ENCODE measurements at places on chromosomes 3 and 15.
A peak's percentile ranks its signal among the peaks of the same experiment; 100 is the strongest.

GRCh38 chr15:85005746-85006145 is 24.1 kb downstream of the PDE8A start:
- no peaks in the 10 kb centered on the region for H3K36me3 ChIP-seq
- no peak overlapping the region for H3K27ac ChIP-seq
- H3K4me3 ChIP-seq: no peak overlapping the region
- H3K4me1 ChIP-seq: peaks cover 34% of the 10 kb centered on the region
- no peaks in the 10 kb centered on the region for H3K27me3 ChIP-seq

- no peaks in the 10 kb centered on the region for H3K36me3 ChIP-seq
- H3K27ac ChIP-seq: no peak overlapping the region
- H3K4me3 ChIP-seq: no peak overlapping the region
- H3K27me3 ChIP-seq: no peaks in the 10 kb centered on the region
- H3K4me1 ChIP-seq: no peaks in the 10 kb centered on the region
- DNase-seq: no peak
These were observed 53.4 kb downstream of the TAFA4 start for GRCh38 chr3:68878962-68879361.

GRCh38 chr3:42689421-42690014 is 4.2 kb downstream of the KLHL40 start:
- no peaks in the 10 kb centered on the region for H3K36me3 ChIP-seq
- no peaks in the 10 kb centered on the region for H3K4me1 ChIP-seq
- no peaks in the 10 kb centered on the region for H3K27me3 ChIP-seq
- DNase-seq: no peak

- no peaks in the 10 kb centered on the region for H3K27me3 ChIP-seq
- no peak overlapping the region for H3K27ac ChIP-seq
- H3K4me3 ChIP-seq: no peak overlapping the region
- no peaks in the 10 kb centered on the region for H3K4me1 ChIP-seq
These were observed 643.7 kb upstream of the ALCAM start for GRCh38 chr3:104723000-104723399.

DNA sequence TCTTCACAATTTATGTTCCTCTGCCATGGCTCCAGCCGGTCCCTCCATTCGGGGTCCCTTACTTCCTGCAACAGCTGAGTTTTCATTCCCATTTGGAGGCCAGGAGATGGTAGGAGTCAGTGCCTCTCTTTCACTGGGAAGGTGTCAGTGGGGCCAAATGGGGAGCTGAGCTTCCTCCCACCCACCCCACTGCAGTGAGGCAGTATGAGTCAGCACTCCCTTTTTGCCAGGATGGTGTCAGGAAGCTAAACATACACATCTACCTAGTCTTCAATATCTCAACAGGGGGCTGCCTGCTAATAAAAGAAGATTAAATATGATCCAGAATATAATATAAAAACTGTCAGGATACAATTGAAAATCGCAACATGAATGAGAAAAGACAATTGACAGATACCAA is 12.7 kb upstream of the ACTC1 start:
- no peaks in the 10 kb centered on the region for H3K4me1 ChIP-seq
- H3K27me3 ChIP-seq: no peaks in the 10 kb centered on the region
- no peak overlapping the region for H3K27ac ChIP-seq
- H3K4me3 ChIP-seq: no peak overlapping the region

DNA sequence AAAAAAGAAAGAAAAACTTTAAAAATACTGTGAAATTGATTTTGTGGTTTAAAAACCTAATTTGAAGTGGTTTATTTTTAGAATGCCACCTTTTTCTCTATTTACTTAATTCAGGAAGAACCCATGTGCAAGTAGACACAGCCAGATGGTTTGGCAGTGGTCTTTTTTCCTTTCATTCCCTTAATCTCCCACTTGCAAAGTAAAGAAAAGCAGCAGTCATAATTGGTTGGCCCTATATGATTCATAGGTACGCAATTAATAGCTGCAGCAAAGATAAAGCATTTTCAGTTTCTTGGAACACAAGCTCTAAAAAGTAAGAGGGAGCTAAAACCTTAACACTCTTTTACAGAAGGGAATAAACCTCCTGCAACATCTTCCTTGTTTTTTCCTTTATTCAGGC is 115.3 kb downstream of the MECOM start:
- no peaks in the 10 kb centered on the region for H3K36me3 ChIP-seq
- H3K27me3 ChIP-seq: no peaks in the 10 kb centered on the region
- no peak overlapping the region for H3K4me3 ChIP-seq
- H3K27ac ChIP-seq: no peak overlapping the region
- no peak for DNase-seq
- no peaks in the 10 kb centered on the region for H3K4me1 ChIP-seq

DNA sequence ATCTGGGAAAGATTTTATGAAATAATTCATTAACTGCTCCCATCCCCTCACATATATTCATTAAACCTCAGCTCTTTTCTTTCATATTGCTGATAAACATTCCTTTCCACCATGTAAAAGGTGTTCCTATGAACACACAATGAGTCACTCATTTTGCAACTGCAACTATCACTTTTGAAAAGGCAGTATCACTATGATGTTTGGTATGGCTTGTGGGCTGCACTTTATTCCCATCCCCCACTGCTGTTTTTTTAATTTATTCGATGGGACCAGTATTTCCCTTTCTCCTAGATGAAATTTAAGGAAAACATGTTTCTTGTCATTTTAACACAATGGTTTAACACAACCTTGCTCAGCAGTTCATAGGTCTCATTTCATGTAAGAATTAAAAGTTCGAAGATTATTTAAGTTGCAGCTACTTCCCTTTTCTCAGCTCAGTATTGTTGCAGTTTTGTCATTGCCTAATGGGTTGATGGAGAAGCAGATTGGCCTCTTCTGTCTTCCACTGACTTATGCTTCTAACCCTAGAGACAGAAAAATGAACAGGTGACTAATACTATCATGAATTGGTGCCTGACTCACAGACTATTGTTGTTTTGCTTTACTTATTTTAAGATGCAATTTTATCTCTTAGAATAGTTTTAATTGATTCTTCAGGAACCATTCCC is 280.3 kb downstream of the ZPLD1 start:
- no peak overlapping the region for H3K27ac ChIP-seq
- H3K4me1 ChIP-seq: no peaks in the 10 kb centered on the region
- H3K36me3 ChIP-seq: no peaks in the 10 kb centered on the region
- no peak overlapping the region for H3K4me3 ChIP-seq
- H3K27me3 ChIP-seq: no peaks in the 10 kb centered on the region
- no peak for DNase-seq

- H3K4me1 ChIP-seq: no peaks in the 10 kb centered on the region
- H3K27ac ChIP-seq: no peak overlapping the region
- H3K27me3 ChIP-seq: no peaks in the 10 kb centered on the region
- H3K4me3 ChIP-seq: no peak overlapping the region
- DNase-seq: no peak
These were observed 34.0 kb downstream of the DGKG start for GRCh38 chr3:186327912-186328487.

DNA sequence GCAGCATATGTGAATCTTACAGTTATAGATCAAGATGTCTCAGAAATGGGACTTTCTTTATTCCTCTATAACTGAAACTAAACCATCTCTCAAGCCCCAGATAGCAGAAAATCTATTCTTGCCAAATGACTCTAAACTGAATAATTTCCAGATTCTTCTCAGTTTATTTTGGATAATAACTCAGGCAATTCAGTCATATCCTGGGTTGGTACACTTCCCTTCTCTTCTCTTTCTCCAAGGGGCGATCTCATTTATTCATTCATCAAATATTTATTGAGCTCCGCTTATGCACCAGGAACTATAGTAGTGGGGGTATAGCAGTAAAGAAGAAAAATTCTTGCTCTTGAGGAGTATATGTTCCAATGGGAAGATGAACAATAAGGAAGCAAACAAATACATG is 13.5 kb upstream of the PCOLCE2 start:
- no peaks in the 10 kb centered on the region for H3K4me1 ChIP-seq
- H3K36me3 ChIP-seq: no peaks in the 10 kb centered on the region
- no peak for DNase-seq

- DNase-seq: no peak
- peak overlapping the region; percentile 37 for H3K27ac ChIP-seq
- H3K27me3 ChIP-seq: no peaks in the 10 kb centered on the region
- no peaks in the 10 kb centered on the region for H3K36me3 ChIP-seq
- H3K4me1 ChIP-seq: no peaks in the 10 kb centered on the region
These were observed 153.1 kb downstream of the TNIK start for GRCh38 chr3:171307046-171307585.

GRCh38 chr3:194744826-194745225 is 59.1 kb downstream of the FAM43A start:
- H3K4me1 ChIP-seq: no peaks in the 10 kb centered on the region
- no peak for DNase-seq
- no peaks in the 10 kb centered on the region for H3K36me3 ChIP-seq
- no peak overlapping the region for H3K4me3 ChIP-seq
- no peak overlapping the region for H3K27ac ChIP-seq
- H3K27me3 ChIP-seq: no peaks in the 10 kb centered on the region

- no peaks in the 10 kb centered on the region for H3K4me1 ChIP-seq
- H3K27ac ChIP-seq: no peak overlapping the region
- H3K4me3 ChIP-seq: no peak overlapping the region
- no peak for DNase-seq
- H3K36me3 ChIP-seq: no peaks in the 10 kb centered on the region
- H3K27me3 ChIP-seq: no peaks in the 10 kb centered on the region
These were observed 49.1 kb downstream of the RSRC1 start for GRCh38 chr3:158158969-158159368.

DNA sequence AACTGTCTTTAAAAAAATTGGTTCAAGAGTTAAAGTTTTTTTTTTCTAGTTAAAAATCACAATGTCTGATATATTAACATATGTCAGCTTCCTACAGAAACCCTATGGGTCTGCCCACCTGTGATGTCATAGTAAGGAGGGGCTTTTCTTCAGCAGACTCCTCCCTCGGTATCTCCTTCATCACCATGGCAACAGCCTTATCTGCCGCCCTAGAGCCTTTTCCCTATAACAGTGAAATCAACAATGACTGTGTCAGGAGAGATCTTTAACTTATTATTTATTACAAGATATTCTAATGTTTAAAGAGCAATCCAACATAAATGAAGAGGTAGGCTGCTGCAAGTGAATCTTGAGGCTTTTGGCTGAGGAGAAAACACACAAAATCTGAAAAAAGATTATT is 138.7 kb downstream of the PEX5L start:
- DNase-seq: no peak
- H3K4me3 ChIP-seq: no peak overlapping the region
- no peaks in the 10 kb centered on the region for H3K27me3 ChIP-seq
- H3K27ac ChIP-seq: no peak overlapping the region
- H3K4me1 ChIP-seq: no peaks in the 10 kb centered on the region
- H3K36me3 ChIP-seq: no peaks in the 10 kb centered on the region
